ENCODE measurements at places on chromosomes 1 and 21.

GRCh38 chr1:154474802-154475201 lies 27.2 kb upstream of the TDRD10 start:
- DNase-seq = no peak

DNA sequence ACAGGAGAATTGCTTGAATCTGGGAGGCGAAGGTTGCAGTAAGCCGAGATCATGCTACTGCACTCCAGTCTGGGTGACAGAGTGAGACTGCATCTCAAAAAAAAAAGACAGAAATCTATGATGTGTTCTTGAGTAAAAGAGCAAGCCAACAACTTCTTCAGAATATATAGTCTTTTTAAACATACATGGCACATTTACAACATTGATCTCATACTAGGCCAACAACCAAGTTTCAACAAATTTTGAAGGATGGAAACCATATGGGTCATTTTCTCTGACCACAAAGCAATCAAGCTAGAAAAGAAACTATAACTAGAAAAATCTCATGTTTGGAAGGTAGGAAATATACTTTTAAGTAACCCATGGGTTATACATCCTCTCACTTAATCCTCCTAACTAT lies 38.3 kb downstream of the PAFAH2 start:
- no peak for DNase-seq

DNA sequence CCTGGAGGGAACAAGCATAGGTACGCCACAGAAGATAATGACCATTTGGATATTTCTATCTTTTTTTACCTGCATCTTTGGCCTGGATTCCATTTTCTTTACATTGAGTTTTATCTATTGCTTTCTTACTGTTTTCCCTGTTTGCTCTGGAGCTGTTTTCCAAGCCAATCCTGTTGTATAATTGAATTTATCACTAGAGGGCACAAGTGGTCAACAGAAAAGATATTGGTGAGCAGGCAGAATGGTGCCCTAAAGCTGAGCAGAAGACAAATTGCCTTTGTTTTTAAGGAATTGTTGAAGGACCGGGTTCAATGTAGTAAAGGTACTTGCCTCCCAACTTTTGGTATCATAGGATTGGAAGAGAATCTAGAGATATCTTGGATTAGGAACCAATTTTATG lies 152.8 kb downstream of the PPP1R12B start:
- peak; percentile 1 for DNase-seq

GRCh38 chr1:232459087-232459486 lies 170.8 kb downstream of the SIPA1L2 start:
- DNase-seq = no peak

DNA sequence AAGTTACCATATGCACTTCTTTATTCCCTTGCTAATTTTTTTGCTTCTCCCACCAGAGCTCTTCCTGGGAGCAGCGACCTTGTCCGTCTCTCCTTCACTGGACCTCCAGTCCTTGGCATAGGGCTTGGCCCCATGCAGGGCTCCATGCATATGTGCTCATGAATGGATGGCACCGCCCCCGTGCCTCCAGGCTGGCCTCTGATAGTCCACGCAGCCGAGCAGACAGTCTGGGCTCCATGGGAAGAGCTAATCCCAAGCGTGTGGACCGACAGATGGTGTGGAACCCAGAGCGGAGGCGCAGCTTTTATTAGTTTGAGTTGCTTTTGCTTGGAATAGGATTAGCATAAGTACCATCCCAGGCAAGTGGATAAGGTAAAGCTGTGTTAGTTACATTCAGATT lies 41.8 kb downstream of the CDCP2 start:
- no peak for DNase-seq

DNA sequence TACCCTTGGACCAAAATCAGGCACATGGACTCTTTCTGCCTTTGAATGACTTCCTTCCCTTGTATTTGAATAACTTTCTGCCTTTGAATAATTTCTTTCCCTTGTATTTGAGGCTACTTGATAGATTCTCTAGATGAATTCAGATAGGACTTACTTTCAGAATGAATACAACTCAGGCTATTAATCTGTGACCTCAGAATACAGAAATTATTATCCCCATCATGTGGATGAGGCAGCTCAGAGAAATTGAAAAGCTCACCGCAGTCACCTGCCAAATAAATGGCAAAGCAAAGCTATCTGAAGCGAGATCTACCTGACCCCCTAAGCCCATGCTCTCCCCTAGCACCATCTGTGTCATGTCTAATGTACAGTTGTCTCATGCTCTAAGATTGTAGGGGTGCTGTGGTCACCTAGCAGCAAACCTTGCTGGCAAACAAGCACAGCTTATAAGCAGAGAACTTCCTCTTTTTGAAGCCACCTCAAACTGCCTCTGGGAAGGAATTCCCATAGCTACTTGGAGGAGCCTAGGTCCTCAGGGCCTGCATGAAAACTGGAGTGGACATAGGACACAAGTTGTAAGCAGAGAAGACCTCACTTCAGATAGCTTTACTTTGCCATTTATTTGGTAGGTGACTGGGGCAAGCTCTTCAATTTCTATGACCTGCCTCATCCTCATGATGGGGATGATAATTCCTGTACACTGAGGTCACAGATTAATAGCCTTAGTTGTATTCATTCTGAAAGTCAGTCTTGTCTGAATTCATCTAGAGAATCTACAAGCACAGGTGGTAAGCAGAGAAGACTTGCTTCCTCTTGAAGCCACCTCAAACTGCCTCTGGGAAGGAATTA lies 66.1 kb downstream of the FASLG start:
- no peak for DNase-seq

GRCh38 chr1:61184040-61184713 lies 101.8 kb downstream of the NFIA start:
- no peak for DNase-seq

- no peak for DNase-seq
Measured at GRCh38 chr1:20308569-20308968, 17.9 kb downstream of the VWA5B1 start.

DNA sequence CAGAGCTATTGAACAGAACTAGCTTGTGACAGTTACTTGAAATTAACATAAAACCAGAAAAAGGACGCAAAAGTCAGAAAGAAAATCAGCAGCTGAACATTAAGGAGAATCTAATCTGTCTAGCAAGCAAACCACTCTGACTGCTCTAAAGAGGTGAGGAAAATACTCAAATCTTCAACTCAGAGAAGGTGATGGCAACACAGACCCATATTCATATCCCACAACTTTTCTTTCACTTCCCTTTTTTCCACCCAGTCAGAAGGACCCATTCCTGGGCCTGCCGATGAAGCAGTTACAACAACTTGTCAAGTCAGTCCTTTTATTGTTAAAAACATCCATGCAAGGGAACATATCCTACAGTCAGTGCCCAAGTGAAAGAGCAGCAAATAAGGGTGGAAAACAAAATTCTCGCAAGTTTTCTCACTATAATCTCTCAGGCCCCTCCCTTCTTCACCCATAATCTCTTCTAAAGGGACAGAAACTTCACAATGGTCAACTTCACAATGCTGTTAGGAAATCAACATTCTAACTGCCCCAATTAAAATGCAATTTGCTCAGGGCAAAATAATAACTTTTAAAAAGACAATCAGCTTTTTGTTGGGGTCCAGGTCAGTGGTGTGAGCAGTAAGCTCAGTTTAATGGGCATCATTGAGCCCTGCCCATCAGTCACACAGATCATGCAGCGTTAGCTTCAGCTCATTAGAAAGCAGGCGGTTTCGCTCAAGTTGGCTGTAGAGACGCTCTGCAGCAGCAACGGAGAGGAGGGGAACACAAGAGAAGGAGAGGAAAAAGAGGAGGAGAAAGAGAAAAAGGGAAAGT lies 3.6 kb upstream of the NUP210L start:
- no peak for DNase-seq

DNA sequence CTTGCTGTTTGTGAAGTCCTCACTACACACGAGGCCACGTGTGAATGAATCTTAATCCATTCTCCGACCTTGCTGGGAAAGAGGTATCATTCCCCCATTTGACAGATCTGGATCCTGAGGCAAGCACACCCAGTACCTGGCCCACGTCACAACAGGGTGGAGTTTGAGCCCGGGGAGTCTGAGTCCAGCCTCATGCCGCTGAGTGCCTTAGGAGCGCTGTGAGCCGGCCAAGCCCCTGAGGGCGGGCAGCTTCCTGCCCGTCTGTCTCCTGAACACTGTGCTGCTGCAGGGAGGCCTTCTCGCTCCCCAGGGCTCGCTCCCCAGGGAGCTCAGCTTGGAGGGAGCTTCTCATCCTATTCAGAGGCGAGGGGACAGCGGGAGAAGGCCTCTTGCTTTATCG lies 29.7 kb downstream of the SLC45A1 start:
- DNase-seq = no peak

DNA sequence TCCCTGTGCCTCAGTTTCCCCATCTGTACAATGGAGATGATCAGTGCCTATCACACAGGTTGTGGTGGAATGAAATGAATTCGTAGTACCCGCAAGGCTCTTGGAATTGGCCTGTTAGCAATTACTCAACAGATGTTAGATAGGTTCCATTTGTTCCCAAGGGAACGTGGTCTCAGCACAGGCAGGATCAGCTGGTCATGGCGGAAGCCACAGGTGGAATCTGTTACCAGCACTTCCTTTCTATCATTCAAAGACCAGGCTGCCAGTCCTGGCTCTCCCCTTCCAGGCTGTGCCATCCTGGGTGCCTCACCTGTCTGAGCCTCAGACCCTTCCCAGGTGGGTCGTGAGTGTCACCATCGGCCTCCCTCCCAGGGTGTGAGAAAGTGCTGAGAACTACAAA lies 61.5 kb downstream of the FBXO2 start:
- no peak for DNase-seq

- no peak for DNase-seq
Measured at GRCh38 chr1:213277036-213277435, 226.0 kb downstream of the RPS6KC1 start.

Measured in cerebellar nuclear complex (tissue), 1 donor.